Neural progenitor cell (in vitro differentiated cells): ENCODE measurements at places on chromosomes 6 and 20. TPM values are rescaled to one million over a fixed set of nuclear protein-coding genes. Genes with fewer than 3 reads are reported as not detected.

Gene PHACTR3
- 0.22 and 1.4 TPM in 2 replicates for total RNA-seq

Gene TUBB2A
- total RNA-seq: 57.9 and 117 TPM in 2 replicates

Gene FKBP5
- 19.8 and 20.9 TPM in 2 replicates for total RNA-seq

Gene TMEM63B
- 25.4 and 30.8 TPM in 2 replicates for total RNA-seq

Gene BPIFB2
- total RNA-seq: not detected in 2 replicates

GRCh38 chr6:33570806-33571636 is 9.1 kb downstream of the BAK1 start:
- H3K4me1 ChIP-seq: peaks cover 6% of the 10 kb centered on the region
- peak overlapping the region; percentile 56 for H3K4me3 ChIP-seq
- peak; percentile 84 for DNase-seq
- H3K27ac ChIP-seq: no peak overlapping the region
- H3K36me3 ChIP-seq: no peaks in the 10 kb centered on the region

GRCh38 chr20:9082741-9083140 is 13.9 kb downstream of the PLCB4 start:
- peaks cover 3% of the 10 kb centered on the region for H3K4me1 ChIP-seq
- no peaks in the 10 kb centered on the region for H3K27me3 ChIP-seq
- no peak for DNase-seq
- H3K36me3 ChIP-seq: no peaks in the 10 kb centered on the region

- H3K27ac ChIP-seq: no peak overlapping the region
- no peak for DNase-seq
- H3K27me3 ChIP-seq: no peaks in the 10 kb centered on the region
- H3K4me3 ChIP-seq: no peak overlapping the region
These were observed 75.1 kb downstream of the IRAK1BP1 start for GRCh38 chr6:78942446-78942845.

DNA sequence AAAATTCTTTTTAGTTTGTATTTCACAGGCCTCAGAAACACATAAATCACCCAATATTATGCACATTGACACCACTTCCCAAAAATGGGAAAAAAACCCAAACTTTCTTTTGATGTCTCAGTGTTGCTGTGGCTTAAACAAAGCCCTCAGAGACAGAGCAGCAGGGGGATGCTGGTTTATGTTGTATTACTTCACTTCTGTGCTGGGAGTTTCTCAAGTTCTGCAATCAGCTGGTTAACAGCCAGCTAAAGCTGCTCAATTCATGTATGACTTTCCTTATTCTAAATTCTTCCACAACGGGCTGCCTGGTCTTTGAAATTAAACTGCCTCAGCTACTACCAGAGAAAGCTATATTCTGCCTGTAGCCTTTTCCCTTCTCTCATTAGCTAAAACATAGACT is 5.6 kb downstream of the FILIP1 start:
- H3K27me3 ChIP-seq: no peaks in the 10 kb centered on the region
- peaks cover 24% of the 10 kb centered on the region for H3K4me1 ChIP-seq
- DNase-seq: no peak
- no peak overlapping the region for H3K4me3 ChIP-seq
- no peaks in the 10 kb centered on the region for H3K36me3 ChIP-seq

- DNase-seq: no peak
- no peaks in the 10 kb centered on the region for H3K36me3 ChIP-seq
- H3K4me1 ChIP-seq: no peaks in the 10 kb centered on the region
- no peak overlapping the region for H3K27ac ChIP-seq
- no peak overlapping the region for H3K4me3 ChIP-seq
These were observed 1515.4 kb upstream of the DEFB115 start for GRCh38 chr20:29741894-29742698.

DNA sequence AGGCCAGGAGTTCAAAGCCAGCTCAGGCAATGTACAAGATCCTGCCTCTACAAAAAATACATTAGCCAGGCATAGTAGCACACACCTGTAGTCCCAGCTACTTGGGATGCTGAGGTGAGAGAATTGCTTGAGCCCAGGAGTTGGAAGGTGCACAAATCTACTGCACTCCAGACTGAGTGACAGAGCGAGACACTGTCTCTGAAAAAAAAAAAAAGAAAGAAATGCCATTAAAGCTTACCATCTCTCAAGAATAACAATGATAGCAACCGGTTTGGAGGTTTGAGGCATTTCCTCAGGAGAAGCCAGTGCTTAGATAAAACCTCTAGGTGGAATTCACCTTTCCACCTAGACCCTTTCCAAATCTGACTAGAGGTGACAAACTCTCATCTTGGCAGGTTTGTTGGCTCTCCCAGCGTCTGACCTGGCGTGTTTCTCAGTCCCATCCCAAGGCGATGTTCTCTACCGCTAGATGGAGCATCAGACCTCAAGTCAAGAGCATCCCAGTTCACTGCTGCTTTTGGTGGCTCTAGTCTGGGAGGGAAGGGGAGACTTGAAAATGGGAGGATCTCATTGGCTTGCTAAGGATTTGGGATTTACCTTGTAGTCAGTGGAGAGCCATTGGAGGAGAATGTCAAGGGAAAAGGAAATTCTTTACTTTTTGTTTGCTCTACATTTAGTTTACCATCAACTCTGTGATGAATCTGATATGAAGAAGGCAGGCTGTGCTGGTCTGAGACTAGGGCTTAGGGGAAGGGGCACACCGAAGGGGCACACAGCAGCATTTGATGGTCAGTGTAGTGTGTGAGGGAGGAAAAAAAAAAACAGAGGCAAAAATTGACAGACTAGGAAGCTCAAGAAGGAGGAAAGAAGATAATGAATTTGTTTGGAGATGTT is 67.9 kb downstream of the NCOA7 start:
- H3K27me3 ChIP-seq: no peaks in the 10 kb centered on the region
- no peak overlapping the region for H3K4me3 ChIP-seq
- DNase-seq: peak; percentile 83

DNA sequence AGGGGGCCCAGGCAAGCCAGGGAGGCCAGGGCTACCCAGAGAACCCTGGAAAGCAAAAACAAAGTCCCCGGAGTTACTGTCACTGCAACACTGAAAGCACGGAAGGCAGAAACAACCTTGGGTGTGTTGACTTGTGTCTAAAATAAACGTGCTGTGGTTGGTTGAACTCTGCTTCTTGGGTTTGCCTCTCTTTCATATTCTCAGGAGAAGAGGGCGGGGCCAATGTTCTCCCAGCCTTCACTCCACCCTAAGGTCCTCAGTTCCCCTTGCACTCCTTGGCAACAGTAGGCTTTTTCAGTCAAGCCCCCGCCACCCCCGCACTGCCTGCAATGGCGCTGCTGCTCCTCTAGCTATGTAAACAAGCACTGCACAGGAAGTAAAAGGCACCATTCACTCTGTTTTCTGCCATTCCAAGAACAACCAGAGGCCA is 60.9 kb downstream of the COL9A1 start:
- no peak overlapping the region for H3K27ac ChIP-seq
- H3K36me3 ChIP-seq: no peaks in the 10 kb centered on the region
- no peak overlapping the region for H3K4me3 ChIP-seq
- no peak for DNase-seq
- H3K4me1 ChIP-seq: no peaks in the 10 kb centered on the region

- no peaks in the 10 kb centered on the region for H3K4me1 ChIP-seq
- no peaks in the 10 kb centered on the region for H3K36me3 ChIP-seq
- H3K27ac ChIP-seq: no peak overlapping the region
- DNase-seq: peak; percentile 5
These were observed 179.8 kb downstream of the HAO1 start for GRCh38 chr20:7760247-7761031.

DNA sequence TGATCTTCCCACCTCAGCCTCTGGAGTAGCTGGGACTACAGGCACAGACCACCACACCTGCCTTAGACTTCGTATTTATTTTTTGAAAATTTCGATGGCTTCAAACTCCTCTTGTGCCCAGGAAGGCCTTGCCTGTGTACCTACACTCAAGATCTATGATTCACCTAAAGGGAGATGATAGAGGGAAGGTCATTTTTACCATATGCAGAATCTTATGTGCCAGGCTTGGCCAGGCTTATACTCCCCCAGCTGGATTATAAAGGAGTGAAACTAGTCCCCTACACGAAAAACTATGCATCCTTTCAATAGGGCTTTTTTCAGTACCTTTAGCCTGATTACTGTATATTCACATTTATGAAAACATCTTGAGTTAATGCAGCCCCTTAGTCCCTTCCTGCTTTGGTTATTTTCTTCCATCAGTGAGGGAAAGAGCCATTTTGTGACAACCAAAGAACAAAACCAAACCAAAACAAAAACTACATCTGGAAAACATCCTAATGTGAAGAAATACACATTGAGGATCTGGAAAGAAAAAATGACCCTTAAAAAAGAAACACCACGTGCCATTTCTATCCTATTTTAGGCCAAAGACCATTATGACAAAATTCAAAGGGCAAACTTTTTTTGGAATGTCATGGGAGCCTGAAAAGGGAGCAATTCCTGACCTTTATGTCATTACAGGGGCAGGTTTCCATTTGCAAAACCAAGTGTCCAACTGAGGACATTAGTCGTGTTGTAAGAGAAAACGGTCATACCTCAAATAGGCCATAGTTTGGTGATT is 34.7 kb downstream of the RIPOR2 start:
- no peak overlapping the region for H3K4me3 ChIP-seq
- H3K27ac ChIP-seq: no peak overlapping the region
- peaks cover 4% of the 10 kb centered on the region for H3K4me1 ChIP-seq

GRCh38 chr6:114339706-114340105 is 3.1 kb downstream of the HS3ST5 start:
- no peak overlapping the region for H3K27ac ChIP-seq
- no peaks in the 10 kb centered on the region for H3K36me3 ChIP-seq
- no peak for DNase-seq
- H3K27me3 ChIP-seq: peaks cover 4% of the 10 kb centered on the region
- peaks cover 16% of the 10 kb centered on the region for H3K4me1 ChIP-seq
- H3K4me3 ChIP-seq: no peak overlapping the region

- no peak overlapping the region for H3K27ac ChIP-seq
- no peak for DNase-seq
- no peaks in the 10 kb centered on the region for H3K36me3 ChIP-seq
- no peaks in the 10 kb centered on the region for H3K27me3 ChIP-seq
- H3K4me1 ChIP-seq: peaks cover 7% of the 10 kb centered on the region
- no peak overlapping the region for H3K4me3 ChIP-seq
These were observed 557.2 kb upstream of the AGPAT4 start for GRCh38 chr6:161830866-161831616.

GRCh38 chr20:44891826-44892225 is 6.3 kb downstream of the YWHAB start:
- H3K4me3 ChIP-seq: no peak overlapping the region
- H3K4me1 ChIP-seq: peaks cover 15% of the 10 kb centered on the region

- H3K4me1 ChIP-seq: peaks cover 30% of the 10 kb centered on the region
- peak; percentile 57 for DNase-seq
- peak overlapping the region; percentile 83 for H3K4me3 ChIP-seq
- H3K27me3 ChIP-seq: no peaks in the 10 kb centered on the region
- no peak overlapping the region for H3K27ac ChIP-seq
- no peaks in the 10 kb centered on the region for H3K36me3 ChIP-seq
These were observed 4.4 kb downstream of the AMD1 start for GRCh38 chr6:110878751-110879522.

- H3K4me1 ChIP-seq: peaks cover 6% of the 10 kb centered on the region
- H3K36me3 ChIP-seq: no peaks in the 10 kb centered on the region
- no peak for DNase-seq
- H3K27me3 ChIP-seq: no peaks in the 10 kb centered on the region
These were observed 76.7 kb downstream of the LAMP5 start for GRCh38 chr20:9591080-9591479.

DNA sequence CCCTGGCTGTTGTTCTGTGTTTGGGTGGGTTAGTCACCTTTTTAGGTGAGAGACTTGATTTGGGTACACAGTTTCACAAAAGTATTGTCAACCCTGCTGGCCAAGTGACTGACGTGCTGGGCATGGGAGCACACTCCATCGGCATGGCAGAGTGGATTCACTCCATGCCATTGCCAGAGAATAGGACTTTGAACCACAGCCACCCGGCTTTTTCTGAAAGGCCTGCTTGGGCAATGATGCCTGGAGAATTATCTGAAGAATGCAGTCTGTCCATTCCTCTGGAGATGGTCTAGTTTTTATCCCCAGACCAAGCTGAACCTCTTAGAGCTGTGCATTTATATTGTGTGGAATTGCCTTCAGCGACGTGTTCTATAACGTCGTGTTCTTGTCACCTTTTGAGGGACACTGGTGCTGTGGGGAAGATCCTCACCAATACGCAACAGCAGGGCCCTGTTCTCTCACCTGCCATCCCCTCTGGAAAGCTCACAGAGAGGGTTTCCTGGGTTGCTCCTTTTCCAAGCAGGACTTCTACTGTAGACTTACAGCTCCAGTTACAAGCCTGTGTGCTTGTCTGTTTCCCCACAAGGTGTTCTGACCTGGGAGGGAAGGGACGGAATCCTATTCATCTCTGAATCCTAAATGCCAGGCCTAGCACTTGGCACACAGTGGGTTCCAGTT is 183.4 kb upstream of the AKAP12 start:
- DNase-seq: no peak
- no peak overlapping the region for H3K27ac ChIP-seq
- no peaks in the 10 kb centered on the region for H3K36me3 ChIP-seq
- H3K4me1 ChIP-seq: peaks cover 7% of the 10 kb centered on the region
- no peaks in the 10 kb centered on the region for H3K27me3 ChIP-seq

- peaks cover 65% of the 10 kb centered on the region for H3K4me1 ChIP-seq
- DNase-seq: peak; percentile 79
- no peaks in the 10 kb centered on the region for H3K27me3 ChIP-seq
- H3K4me3 ChIP-seq: no peak overlapping the region
- no peaks in the 10 kb centered on the region for H3K36me3 ChIP-seq
- no peak overlapping the region for H3K27ac ChIP-seq
These were observed 111.0 kb downstream of the SOBP start for GRCh38 chr6:107600936-107601335.

GRCh38 chr20:49961413-49961812 is 21.4 kb upstream of the SNAI1 start:
- no peaks in the 10 kb centered on the region for H3K36me3 ChIP-seq
- no peak overlapping the region for H3K4me3 ChIP-seq
- no peak overlapping the region for H3K27ac ChIP-seq
- H3K4me1 ChIP-seq: no peaks in the 10 kb centered on the region

DNA sequence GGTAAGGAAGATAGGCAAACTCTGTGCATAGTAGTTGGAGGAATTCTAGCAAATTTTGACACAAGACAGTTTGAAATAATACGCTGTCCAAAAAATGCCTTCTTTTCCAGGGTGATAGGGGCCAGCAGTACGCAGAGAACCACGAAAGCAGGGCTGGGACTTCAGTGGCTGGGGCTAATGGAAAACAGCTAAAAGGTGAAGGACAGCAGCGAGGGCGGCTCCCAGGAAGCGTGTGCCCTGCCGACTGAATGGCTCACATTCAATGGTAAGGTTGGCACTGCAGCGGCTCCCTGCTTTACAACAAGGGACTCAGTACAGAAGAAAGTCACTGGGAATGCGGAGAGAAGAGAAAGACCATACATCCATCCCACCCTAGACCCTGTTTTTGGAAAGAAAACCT is 131.1 kb downstream of the MYLK4 start:
- H3K36me3 ChIP-seq: no peaks in the 10 kb centered on the region
- no peak overlapping the region for H3K4me3 ChIP-seq

GRCh38 chr20:45406260-45407066 is 1.6 kb upstream of the DBNDD2 start:
- H3K27ac ChIP-seq: no peak overlapping the region
- no peaks in the 10 kb centered on the region for H3K4me1 ChIP-seq
- H3K36me3 ChIP-seq: no peaks in the 10 kb centered on the region
- DNase-seq: peak; percentile 79
- peak overlapping the region; percentile 70 for H3K4me3 ChIP-seq
- H3K27me3 ChIP-seq: peaks cover 56% of the 10 kb centered on the region

- H3K27ac ChIP-seq: no peak overlapping the region
- no peaks in the 10 kb centered on the region for H3K36me3 ChIP-seq
- no peak overlapping the region for H3K4me3 ChIP-seq
- no peaks in the 10 kb centered on the region for H3K27me3 ChIP-seq
- no peak for DNase-seq
These were observed 4.8 kb upstream of the NHSL1 start for GRCh38 chr6:138503881-138504680.
